NCI-H1417 (cell line): ENCODE measurements at places on chromosomes 5 and 9.

DNA sequence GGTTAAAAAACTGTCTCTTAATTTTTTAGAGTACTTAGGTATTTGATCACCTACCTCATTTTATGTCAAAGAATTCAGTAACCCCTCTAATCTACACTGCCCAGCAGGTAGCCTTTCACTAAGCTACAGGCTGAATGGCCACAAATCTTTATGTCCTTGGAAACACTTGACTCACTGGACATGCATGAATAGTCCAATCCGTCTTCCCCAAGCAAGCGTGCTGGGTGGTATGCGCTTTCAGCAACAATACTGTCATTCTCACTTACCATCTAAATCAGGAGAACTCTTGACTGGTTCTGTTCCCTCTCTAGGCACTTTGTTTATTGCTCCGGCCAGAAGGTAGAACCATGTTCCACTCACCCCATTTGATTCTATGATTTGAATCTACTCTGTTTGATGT, 73.1 kb downstream of the TRPM3 start:
- no peak for DNase-seq

- DNase-seq = no peak
Measured at GRCh38 chr9:121558473-121558872, 58.8 kb upstream of the GGTA1 start.

GRCh38 chr5:54229041-54229780, 81.2 kb downstream of the ARL15 start:
- DNase-seq = peak; percentile 72

DNA sequence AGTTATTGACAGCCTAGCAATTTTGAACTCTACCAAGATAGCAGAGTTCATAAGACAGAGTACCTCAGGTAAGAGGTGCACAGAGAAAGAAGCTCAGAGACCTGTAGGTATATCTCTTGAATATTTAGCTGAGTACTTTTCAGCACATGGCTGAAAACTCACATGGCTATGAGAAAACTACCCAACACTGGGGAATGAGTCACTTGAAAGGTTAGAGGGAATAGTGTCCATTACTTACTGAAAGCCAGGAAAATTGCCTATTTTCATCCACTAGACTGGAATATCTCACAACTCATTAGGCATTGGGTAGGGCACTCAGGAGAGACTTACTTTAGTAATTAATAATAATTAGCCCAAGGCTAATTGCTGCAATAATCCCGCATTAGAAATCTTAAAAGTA, 8.3 kb downstream of the TSLP start:
- DNase-seq = no peak

GRCh38 chr9:9002826-9003583, 1203.4 kb upstream of the DMAC1 start:
- DNase-seq = peak; percentile 18

- no peak for DNase-seq
Measured at GRCh38 chr9:130064621-130065020, 10.9 kb downstream of the GPR107 start.
